ENCODE measurements at places on chromosomes 16 and 17. TPM values are rescaled to one million over a fixed set of nuclear protein-coding genes. Genes with fewer than 3 reads are reported as not detected.
A peak's percentile ranks its signal among the peaks of the same experiment; 100 is the strongest.

DNA sequence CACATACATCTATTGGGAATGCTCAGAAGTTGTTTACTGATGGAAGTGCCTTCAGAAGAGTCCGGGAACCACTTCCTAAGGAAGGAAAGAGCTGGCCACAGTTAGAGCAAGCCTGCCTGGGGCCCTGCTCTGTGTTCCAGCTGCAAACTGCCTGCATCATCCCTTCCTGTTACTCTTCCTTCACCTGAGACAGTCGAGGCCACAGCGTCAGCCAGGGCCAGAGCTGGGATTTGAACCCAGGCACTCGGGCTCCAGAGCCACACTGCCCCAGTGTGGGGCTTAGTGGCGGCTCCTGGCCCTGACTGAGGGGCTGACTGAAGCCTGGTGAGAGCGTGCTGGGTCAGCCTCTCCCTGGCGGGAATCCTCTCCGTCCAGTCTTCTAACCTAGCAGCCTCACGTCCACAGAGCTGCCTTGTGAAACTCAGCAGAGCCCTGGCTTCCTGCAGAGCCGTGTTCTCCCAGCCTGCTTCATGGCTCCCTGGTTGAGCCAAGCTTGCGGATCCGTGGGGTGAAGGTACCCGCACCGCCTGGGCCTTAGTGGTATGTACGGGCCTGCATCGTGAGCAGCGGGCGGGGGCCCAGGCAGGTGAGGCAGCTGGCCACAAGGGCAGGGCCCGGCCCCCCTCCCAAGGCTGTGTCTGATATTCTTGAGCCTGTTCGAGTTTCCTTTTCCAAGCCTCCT is 4.6 kb upstream of the C17orf99 start:
- no peaks in the 10 kb centered on the region for H3K36me3 ChIP-seq
- H3K4me1 ChIP-seq: peaks cover 40% of the 10 kb centered on the region
- no peaks in the 10 kb centered on the region for H3K27me3 ChIP-seq
- H3K27ac ChIP-seq: no peak overlapping the region
- no peak for DNase-seq

KRTAP4-2 gene
- not detected for total RNA-seq

DNA sequence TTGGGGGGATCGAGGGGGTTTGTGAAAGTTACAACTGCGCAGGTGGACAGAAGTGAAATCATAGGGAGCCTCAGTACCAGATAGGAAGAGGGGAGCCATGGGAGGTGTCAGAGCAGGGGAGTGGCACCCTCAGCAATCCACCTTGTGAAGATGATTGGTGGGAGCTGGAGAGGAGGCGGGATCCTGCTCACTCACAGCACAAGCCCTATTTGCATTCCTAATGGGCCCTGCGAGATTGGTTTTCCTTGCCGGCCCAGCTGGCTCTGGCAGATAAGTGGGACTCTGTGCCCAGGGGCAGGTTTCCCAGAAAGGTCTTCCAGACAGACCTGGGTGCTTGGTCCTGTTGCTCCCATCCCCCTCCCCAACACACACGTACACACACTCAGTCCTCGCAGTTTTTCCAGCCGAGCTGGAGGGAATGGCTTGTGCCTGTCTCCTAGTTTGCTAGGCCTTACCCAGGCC is 9.4 kb downstream of the WNT3 start:
- no peak overlapping the region for H3K4me3 ChIP-seq
- H3K36me3 ChIP-seq: no peaks in the 10 kb centered on the region
- H3K4me1 ChIP-seq: peaks cover 14% of the 10 kb centered on the region
- peak; percentile 64 for DNase-seq

DNA sequence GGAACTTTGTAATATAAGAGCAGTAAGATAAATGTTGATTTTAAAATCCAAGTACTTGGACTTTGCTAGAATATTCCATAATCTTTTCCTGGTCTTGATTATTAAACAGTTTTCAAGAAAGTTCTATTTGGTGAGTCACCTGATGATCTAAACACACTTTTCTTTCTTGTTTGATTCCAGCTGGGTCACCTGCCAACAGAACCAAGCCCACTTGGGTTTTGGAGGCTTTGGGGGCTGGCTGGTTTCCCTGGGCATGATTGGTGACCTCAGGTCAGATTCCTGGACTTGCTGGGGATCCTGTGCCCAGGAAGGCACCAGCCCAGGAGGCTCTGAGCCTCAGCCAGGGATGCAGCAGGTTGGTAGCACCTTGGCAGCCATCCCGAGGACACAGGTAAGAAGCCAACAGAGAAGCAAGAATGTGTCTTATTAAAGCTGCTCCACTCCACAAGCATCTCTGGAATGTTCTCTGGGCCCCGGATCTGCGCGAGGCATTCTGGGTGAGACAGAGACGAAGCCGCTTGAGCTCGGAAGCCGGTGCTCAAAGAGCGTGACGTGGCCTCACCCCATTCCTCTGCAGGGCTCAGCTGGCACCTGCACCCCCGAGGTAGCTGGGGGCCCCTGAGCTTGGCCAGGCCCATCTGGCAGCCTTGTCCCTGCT is 3.1 kb upstream of the TEX19 start:
- H3K27ac ChIP-seq: peak overlapping the region; percentile 80
- peak; percentile 60 for DNase-seq
- H3K27me3 ChIP-seq: no peaks in the 10 kb centered on the region
- H3K4me1 ChIP-seq: peaks cover 35% of the 10 kb centered on the region
- no peak overlapping the region for H3K4me3 ChIP-seq
- no peaks in the 10 kb centered on the region for H3K36me3 ChIP-seq

DNA sequence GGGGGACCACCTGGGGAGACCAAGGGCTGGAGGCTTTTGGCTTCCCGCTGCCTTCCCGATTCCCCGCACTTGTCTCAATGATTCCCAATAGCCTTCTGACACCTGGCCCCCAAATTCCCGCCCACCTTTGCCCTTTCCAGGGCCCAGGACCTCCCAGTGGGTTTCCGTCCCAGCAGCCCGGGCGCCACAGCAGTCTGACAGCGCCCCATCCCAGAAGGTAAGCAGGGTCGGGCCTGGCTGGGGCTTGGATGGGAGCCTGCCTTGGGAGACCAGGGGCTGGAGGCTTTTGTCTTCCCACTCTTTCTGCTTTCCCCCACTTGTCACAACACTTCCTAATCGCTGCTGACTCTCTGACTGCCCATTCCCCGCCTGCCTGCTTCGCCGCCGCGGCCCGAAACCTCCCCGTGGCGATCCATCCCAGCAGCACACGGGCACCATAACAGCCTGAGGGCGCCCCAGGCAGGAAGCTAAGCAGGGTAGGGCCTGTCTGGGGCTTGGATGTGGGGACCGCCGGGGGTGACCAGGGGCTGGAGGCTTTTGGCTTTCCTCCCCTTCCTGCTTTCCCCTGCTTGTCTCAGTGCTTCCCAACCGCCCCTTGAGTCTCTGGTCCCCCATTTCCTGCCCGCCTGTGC is 2289.3 kb downstream of the TP53TG3F start:
- H3K27me3 ChIP-seq: no peaks in the 10 kb centered on the region
- H3K4me3 ChIP-seq: no peak overlapping the region
- no peaks in the 10 kb centered on the region for H3K4me1 ChIP-seq
- H3K27ac ChIP-seq: no peak overlapping the region
- DNase-seq: no peak

DNA sequence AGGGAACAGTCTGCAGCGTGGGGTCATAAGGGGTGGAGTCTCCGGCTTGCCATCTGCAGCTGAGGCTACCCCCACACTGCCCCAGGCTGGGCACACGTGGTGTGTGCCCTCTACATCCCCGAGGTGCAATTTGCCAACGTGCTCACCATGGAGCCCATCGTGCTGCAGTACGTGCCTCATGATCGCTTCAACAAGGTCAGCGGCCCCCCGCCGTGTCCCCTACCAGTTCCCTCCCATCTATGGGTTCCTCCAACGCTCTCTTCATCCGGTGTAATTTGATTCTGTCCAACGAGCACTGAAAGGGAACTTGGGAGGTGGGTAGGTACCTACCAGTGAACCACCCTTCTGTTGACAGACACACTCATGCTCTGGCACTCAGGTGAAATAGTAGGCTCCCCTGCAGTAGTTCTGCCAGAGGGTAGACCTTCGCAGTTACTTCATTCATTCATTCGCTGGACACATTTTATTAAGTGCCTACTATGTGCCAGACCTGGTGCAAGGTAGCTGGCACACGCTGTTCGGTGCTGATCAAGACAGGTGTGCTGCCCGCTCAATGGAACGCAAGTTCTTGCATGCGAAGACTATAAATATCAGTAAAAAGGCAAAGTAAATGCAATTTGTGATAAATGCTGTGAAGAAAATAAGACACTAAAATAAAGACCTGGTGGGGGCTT is 2.7 kb downstream of the MLLT6 start:
- no peak overlapping the region for H3K4me3 ChIP-seq
- H3K27ac ChIP-seq: no peak overlapping the region

GRCh38 chr17:37138571-37139120 is 189.9 kb downstream of the AATF start:
- no peak overlapping the region for H3K27ac ChIP-seq
- H3K36me3 ChIP-seq: no peaks in the 10 kb centered on the region
- H3K4me1 ChIP-seq: no peaks in the 10 kb centered on the region
- DNase-seq: no peak
- H3K4me3 ChIP-seq: no peak overlapping the region

- no peak overlapping the region for H3K27ac ChIP-seq
- H3K4me1 ChIP-seq: no peaks in the 10 kb centered on the region
- H3K27me3 ChIP-seq: no peaks in the 10 kb centered on the region
- no peak for DNase-seq
These were observed 23.1 kb downstream of the LAT start for GRCh38 chr16:29007730-29008593.

DNA sequence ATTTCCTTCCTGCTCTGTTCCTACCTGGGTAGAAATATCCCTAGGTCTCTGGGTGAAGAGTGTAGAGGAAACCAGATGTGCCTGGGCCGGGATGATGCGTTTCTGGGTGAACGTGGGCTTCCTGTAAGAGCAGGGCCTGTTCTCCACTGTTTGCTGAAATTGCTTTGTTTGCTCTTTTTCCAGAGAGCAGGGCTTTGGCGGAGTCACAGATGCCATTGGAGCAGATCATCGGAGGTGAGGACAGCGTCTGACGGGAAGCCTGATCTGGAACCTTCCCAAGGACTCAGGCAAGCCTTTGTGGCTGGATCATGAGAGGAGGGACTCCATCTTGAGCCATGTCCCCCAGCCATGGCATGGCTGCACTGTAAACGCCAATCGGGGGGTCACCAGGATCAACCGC is 15.4 kb downstream of the DHODH start:
- no peaks in the 10 kb centered on the region for H3K4me1 ChIP-seq
- H3K27ac ChIP-seq: no peak overlapping the region
- H3K27me3 ChIP-seq: no peaks in the 10 kb centered on the region

GRCh38 chr16:85687651-85688471 is 893 bp downstream of the GINS2 start:
- H3K27ac ChIP-seq: peak overlapping the region; percentile 66
- no peak for DNase-seq
- peak overlapping the region; percentile 96 for H3K4me3 ChIP-seq

OTOP2 gene
- total RNA-seq: not detected

PER1 gene
- total RNA-seq: 10.8 TPM

- H3K36me3 ChIP-seq: no peaks in the 10 kb centered on the region
- H3K27ac ChIP-seq: no peak overlapping the region
- H3K4me1 ChIP-seq: no peaks in the 10 kb centered on the region
- H3K27me3 ChIP-seq: no peaks in the 10 kb centered on the region
- H3K4me3 ChIP-seq: no peak overlapping the region
These were observed 41.0 kb downstream of the MRPS23 start for GRCh38 chr17:57808882-57809281.

CRYM gene
- total RNA-seq: not detected

- H3K4me3 ChIP-seq: no peak overlapping the region
- peaks cover 42% of the 10 kb centered on the region for H3K4me1 ChIP-seq
These were observed 18.3 kb upstream of the CACNG4 start for GRCh38 chr17:66946251-66946650.

TRPV3 gene
- total RNA-seq: 8.9 TPM
